Stimulated activated CD8-positive, alpha-beta memory T cell treated with anti-CD3 and anti-CD28 coated beads, Interleukin-15, amount 100 ng/mL, for 48 hours (primary cell): ENCODE measurements at places on chromosomes 6 and 20.

DNA sequence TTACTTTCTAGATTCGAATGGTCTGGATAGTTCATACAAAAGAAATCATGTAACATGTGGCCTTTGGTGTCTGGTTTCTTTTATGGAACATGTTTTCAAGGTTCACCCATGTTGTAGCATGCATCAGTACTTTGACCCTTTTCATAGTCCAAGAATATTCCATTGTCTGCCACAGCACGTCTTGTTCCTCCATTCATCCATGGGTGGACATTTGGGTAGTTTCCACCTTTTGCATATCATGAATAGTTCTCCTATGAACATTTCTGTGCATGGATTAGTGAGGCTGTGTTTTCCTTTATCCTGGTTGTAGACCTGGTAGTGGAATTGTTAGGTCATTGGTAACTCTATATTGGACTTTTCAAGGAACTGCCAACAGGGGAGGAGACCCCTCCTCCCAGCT lies 31.7 kb downstream of the GSTA3 start:
- DNase-seq, result no peak

- DNase-seq, result no peak
Measured at GRCh38 chr6:125987026-125987617, 782 bp downstream of the TRMT11 start.

GRCh38 chr6:3708540-3708939 lies 43.0 kb downstream of the PXDC1 start:
- DNase-seq, result no peak

- DNase-seq, result no peak
Measured at GRCh38 chr6:61606500-61606899, 679.5 kb downstream of the KHDRBS2 start.

DNA sequence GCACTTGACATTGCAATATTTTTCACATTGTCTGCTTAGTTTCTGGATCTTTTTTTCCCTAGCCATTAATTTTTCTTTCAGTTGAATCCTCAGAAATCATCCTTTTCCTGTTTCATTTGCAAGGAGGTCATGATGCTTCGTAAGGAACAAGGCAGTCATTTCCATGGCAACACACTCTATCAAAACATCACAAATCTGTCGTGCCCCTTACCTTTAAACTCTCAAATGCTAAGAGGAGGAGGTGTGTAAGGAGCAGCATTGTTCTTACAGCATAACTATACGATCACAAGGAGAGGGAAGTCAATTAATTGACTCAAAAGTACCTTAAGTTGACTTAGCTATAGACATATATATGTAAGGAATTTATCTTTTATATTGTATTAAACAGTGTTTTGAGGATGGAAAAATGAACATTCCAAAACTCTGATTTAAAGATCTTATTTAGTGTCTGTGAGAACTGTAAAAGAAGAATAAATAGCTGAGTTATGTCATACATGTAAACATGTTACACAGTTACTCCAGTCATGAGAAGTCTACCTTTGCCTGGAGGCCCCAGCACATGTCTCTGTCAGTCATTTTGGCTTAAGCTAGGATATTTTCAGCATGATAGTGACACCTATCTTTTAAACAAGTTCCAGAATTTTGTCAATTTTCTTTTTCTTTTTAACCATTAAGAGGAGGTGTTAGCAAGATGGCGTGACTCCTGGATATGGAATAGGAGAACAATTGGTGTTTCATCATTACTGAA lies 41.6 kb downstream of the CDKAL1 start:
- no peak for DNase-seq

DNA sequence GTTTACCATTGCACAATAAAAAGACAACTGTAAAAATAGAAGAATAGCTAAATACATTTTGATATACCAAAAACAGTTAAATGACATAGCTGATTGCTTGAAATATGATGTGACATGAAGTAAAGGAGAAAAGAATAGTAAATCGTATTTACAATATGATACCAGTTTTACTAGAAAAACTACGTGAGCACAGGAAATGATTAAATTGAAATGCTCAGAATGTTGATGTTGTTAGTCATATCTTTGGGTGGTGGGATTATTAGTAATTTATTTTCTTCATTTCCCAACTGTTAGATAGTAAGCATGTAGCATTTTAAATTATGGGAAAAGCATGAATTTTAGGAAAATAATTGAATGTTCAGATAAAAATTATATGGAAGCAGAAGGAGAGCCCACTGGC lies 268.3 kb upstream of the TAB2 start:
- DNase-seq, result no peak

- no peak for DNase-seq
Measured at GRCh38 chr6:137342607-137343190, 123.5 kb upstream of the IFNGR1 start.

- DNase-seq, result no peak
Measured at GRCh38 chr6:101747160-101747559, 353.7 kb downstream of the GRIK2 start.

GRCh38 chr6:100103931-100104330 lies 109.9 kb upstream of the MCHR2 start:
- no peak for DNase-seq

- DNase-seq, result no peak
Measured at GRCh38 chr6:90003069-90003795, 109.0 kb downstream of the GJA10 start.

GRCh38 chr20:433300-433975 lies 25.3 kb downstream of the RBCK1 start:
- DNase-seq, result peak; percentile 76

GRCh38 chr6:139863346-139863745 lies 488.9 kb upstream of the CITED2 start:
- no peak for DNase-seq

DNA sequence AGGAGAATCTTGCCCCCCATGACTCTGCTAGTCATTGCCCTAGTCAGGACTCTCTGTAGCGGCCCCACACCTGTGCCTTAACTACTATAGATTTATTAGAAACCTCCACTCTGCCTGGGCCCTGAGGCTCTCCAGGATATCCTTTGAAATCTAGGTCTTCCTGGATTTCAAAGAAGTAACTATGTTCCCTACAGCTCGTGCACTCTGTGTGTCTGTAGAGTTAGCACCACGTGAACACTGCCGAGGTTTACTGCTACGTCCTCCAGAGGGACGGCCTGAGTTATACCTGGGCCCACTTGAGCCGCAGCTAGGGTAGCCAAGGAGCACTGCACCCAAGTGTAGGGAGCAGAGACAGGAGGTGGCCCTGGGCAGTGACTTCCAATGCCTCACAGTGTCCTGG lies 19.8 kb downstream of the GLP1R start:
- no peak for DNase-seq

DNA sequence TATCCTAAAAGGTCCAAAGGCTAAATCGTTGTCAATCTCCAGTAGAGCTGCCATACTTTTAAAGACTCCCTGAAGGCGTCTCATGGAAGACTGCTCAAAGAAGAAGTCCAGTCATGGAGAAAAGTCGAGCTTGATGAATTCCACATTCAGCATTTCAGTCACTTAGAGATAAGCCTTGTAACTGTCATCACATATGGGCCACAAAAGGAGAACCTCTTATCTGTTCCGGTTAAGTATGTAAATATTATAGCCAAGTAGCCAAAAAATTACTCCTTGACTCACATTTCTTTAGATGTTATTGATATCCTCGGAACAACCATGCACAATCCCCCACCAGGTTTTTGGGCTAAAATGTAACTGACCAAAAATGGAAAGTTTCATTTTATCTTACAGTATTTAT lies 9.8 kb upstream of the CNKSR3 start:
- no peak for DNase-seq

- no peak for DNase-seq
Measured at GRCh38 chr6:107396211-107396610, 63.2 kb downstream of the PDSS2 start.

GRCh38 chr6:126067073-126067472 lies 80.7 kb downstream of the TRMT11 start:
- DNase-seq, result no peak

DNA sequence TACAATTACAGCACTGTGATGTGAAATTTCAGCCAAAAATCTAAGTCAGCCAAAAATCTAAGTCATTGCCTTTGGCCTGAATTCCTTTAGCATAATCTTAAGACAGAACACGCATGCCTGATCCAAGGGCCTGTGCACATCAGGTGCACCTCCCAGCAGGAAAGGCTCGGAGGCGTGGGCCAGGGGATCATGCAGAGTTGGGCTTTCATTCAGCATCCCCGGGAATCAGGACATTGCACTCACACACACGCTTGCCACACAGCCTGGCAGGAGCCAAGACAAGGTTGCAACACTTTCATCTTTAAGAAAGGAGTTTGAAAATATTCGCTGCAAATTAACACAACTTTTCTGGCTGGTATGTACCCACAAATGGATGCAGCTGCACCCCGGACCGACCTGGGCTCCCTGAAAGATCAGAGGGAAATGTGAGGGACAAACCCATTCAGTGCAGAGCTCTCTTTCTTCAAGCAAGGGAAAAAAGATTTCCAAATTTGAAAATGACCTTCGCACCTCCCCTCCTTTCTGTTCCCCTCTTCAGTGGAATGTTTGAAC lies 48.8 kb downstream of the ERMARD start:
- DNase-seq, result no peak

GRCh38 chr6:55379471-55379870 lies 52.2 kb downstream of the GFRAL start:
- DNase-seq, result no peak

GRCh38 chr20:61521687-61522420 lies 269.8 kb downstream of the CDH4 start:
- no peak for DNase-seq

GRCh38 chr20:48616481-48616880 lies 211.3 kb downstream of the PREX1 start:
- DNase-seq, result no peak

GRCh38 chr6:7137335-7138045 lies 29.7 kb downstream of the RREB1 start:
- DNase-seq, result peak; percentile 57

DNA sequence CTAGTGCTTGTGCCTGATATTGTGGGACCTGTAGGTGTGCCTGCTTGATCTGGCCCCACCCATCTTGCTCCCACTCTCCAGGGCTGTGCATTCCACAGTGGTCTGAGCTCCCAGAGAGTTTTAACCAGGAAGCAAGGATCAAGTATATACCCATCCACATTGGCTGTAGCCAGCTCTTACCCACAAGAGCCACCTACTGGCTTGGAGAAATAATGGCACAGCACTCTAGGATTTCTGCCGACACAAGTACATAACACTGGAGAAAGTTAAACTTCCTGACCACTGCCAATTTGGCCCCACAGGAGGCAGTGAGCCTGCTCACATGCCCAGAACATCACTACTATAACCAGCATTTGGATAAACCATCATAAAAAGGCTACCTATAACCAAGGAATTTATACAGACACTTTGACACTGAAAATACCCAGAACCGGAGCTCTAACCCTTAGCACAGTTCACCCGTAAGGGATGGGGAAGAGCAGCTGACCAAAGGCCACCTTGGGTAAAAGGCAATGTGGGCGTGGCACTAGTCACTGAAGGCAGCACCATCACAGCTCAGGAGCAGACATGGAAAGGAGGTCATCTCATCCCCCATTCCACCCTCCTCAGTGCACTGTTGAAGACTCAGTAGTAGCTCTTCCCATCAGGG lies 440.4 kb downstream of the BTBD3 start:
- DNase-seq, result no peak

- DNase-seq, result no peak
Measured at GRCh38 chr6:106110164-106110826, 24.2 kb downstream of the PRDM1 start.

DNA sequence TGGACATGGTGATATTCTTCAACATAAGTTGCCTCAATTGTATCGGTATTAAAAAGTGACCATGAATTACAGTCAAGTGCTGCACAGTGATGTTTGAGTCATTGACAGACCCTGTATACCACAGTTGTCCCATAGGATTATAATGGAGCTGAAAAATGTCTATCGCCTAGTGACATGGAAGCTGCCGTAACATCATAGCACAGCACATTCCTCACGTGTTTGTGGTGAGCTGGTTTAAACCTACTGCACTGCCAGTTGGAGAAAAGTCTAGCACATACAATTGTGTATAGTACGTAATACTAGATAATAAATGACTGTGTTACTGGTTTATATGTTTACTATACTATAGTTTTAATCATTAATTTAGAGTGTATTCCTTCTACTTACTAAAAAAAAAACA lies 150.2 kb downstream of the CDH26 start:
- no peak for DNase-seq

DNA sequence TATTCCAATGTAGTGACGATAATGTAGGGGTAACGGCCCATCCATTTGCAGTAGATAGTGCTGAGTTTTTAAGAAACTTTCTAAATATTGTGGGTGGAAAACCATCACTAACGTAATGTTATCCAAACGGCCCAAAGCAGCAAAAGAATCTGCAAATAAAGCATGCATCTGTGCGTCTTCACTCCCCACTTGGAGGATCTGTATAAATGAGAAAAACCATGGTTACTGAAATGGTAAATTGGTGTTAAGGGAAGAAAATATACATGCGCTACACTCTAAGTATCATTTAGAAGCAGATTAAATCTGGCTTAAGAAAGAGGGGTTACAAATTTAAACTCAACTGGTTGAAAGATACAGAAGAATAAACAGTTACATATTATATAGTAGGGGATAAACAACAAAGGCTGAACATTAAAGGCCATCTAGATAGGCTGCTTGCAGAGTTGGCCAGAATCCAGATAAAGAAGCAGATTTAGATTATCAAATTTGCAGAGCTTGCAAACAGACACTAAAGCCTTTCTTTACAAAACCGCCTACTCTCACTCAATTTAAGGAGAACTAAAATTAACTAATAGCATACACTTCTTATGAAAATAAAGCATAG lies 93.3 kb downstream of the SESN1 start:
- no peak for DNase-seq

GRCh38 chr6:118469468-118469867 lies 78.6 kb upstream of the PLN start:
- no peak for DNase-seq

DNA sequence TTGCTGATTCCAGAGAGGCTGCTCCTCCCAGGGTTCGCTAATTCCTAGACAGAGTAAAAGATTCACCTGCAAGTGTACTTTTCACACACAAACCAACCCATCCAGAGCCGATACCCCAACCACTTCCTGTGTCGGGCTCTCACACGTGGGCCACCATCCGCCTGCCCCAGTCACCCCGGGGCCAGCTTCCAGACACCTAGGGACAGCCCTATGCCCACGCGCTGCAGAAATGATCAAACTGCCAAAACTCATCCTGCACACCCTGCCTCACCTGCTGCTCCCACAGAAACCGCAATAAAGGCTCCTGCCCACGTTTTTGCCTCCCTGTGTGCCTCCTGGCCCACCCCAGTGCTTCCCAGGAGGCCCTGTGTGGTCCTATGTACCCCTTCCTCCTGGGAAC lies 59.5 kb downstream of the PSMG4 start:
- DNase-seq, result peak; percentile 43

- DNase-seq, result no peak
Measured at GRCh38 chr6:163721922-163722692, 307.6 kb downstream of the QKI start.

GRCh38 chr6:113172531-113172966 lies 684.6 kb upstream of the MARCKS start:
- no peak for DNase-seq

DNA sequence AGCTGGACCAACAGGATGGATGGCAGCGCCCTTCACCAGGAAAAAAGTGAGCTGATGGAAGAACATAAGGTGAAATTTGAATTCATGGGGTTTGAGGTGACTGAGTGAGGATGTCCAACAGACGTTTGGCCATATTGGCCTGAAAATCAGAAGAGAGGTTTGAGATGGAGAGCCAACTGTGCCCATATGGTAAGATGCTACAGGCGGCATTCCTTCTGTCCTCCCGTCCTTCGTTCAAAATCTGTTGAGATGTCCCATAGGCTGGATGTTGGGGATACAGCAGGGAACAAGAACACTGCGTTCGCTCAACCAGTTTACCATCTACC lies 468 bp upstream of the CMTR1 start:
- DNase-seq, result no peak
